Activated CD4-positive, alpha-beta memory T cell treated with anti-CD3 and anti-CD28 coated beads, Interleukin-2, amount 10 ng/mL, durations not matched to agents 7 days and 5 days (primary cell): ENCODE measurements at places on chromosomes 3 and 15. TPM values are rescaled to one million over a fixed set of nuclear protein-coding genes. Genes with fewer than 3 reads are reported as not detected.

The ETV5 gene
- total RNA-seq: 2.5 TPM

The SAXO2 gene
- total RNA-seq: 0.60 TPM

DNA sequence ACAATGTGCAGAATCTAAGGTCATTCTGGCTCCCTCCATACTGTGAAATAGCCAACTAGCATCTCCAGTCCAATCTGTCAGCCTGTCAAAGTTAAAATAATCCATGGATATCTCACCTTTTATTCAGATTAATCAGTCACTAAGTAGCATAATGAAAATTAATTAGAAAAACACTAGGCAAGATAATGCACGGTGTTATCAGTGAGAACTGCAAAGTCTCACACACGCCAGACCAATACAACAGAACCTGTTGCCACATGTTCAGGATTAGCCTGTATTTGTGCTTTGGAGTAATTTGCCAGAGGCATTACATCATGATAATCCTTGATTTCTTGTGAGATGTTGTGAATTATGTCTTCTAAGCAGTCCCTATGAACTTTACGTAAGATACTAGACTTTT, 820.4 kb upstream of the ALCAM start:
- H3K27ac ChIP-seq: no peak overlapping the region
- H3K4me3 ChIP-seq: no peak overlapping the region
- no peaks in the 10 kb centered on the region for H3K4me1 ChIP-seq
- peaks cover 1% of the 10 kb centered on the region for H3K27me3 ChIP-seq
- no peak for DNase-seq

GRCh38 chr3:182597621-182598041, 195.7 kb upstream of the ATP11B start:
- no peaks in the 10 kb centered on the region for H3K27me3 ChIP-seq
- no peaks in the 10 kb centered on the region for H3K4me1 ChIP-seq
- DNase-seq: no peak
- H3K4me3 ChIP-seq: no peak overlapping the region
- H3K27ac ChIP-seq: no peak overlapping the region

- H3K4me1 ChIP-seq: no peaks in the 10 kb centered on the region
- H3K27ac ChIP-seq: no peak overlapping the region
- DNase-seq: no peak
- peaks cover 11% of the 10 kb centered on the region for H3K27me3 ChIP-seq
- H3K4me3 ChIP-seq: no peak overlapping the region
Observed at GRCh38 chr3:150975086-150975991, 2.8 kb upstream of the CLRN1 start.

GRCh38 chr3:35733341-35733740, 94.0 kb downstream of the ARPP21 start:
- DNase-seq: no peak
